Left lung (tissue), 14 donors: ENCODE measurements at places on chromosomes 3 and 15.

GRCh38 chr3:45795882-45796765 lies at the start of gene SLC6A20:
SLC6A20 (minus strand) TSS chr3:45796536; CDS start chr3:45796419, 117 bp downstream.
- peak; percentile 53 for DNase-seq

- no peak for DNase-seq
Observed at GRCh38 chr3:73604451-73604850, 20.3 kb downstream of the PDZRN3 start.

- DNase-seq = no peak
Observed at GRCh38 chr3:170734735-170735065, 135.3 kb downstream of the RPL22L1 start.

DNA sequence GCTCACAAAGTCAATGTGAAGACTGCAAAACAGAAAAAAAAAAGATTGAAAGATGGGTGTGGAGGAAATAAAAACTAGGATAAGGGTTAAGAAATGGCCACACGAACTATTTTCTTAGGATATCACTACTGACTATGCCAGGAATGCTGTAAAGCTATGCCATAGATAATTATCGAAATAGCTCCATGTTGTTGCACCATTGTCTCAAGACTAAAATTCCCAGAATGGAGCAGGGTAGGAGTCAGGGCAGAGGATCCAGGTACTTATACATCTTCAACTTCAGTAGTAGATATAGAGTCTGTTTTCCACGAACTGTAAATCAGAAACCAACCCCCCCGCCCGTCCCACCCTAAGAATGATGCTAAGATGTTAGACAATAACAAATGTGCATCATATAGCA lies 302.2 kb downstream of the NAALADL2 start:
- no peak for DNase-seq

- no peak for DNase-seq
Observed at GRCh38 chr3:39733804-39734203, 75.6 kb upstream of the MYRIP start.

DNA sequence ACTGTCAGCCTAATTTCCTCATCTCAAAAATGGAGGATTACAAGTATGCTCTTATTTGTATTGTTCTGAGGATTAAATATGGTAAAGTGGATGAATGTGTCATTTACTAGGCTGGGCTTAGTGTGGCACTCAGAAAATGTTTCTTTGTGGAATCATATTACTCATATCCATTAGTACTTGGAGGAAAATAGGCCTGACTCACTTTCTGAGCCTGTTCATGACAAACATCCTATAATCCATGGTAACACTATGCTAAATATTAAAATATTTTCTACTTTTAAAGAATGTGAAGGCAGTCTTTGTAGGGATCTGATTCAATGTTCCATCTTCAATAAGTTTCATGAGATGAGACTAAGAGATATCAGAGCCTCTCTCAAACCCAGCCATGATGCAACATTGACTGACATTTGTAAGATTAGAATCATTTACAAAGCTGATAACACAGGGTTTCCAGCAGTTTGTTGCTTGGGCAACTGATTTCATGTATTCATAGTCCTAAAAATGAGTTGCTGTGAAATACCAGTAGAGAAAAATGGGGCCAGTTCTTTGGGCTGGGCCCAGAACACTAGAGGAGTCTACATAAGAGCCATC lies 1048.5 kb downstream of the NTRK3 start:
- DNase-seq = no peak

- DNase-seq = no peak
Observed at GRCh38 chr3:179624451-179624850, 19.9 kb downstream of the NDUFB5 start.

- DNase-seq = no peak
Observed at GRCh38 chr15:80934761-80935221, 54.8 kb downstream of the MESD start.
